ENCODE measurements at places on chromosomes 7 and 10.

- no peak for DNase-seq
Observed at GRCh38 chr7:36736090-36736898, 12.0 kb upstream of the AOAH start.

DNA sequence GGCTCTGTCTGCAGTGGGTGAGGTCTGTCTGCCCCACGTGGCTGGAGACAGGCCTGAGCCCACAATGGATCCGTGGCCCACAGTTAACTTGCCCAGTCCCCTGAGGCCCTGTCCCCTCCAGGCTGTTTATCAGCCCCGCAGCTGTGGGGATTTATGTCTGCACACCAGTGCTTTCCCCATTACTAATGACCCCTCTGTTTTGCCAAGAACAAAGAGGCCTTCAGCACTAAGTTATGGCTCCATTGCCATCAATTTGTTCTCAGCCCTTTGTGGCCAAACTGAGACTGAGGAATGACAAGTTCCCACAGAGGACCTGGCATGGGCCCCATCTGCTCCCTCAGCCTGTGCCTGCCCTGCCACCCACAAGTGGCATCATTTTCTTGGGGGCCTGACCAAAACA, 138.2 kb downstream of the C10orf105 start:
- no peak for DNase-seq

- DNase-seq: no peak
Observed at GRCh38 chr7:106968160-106968559, 76.3 kb upstream of the PRKAR2B start.

DNA sequence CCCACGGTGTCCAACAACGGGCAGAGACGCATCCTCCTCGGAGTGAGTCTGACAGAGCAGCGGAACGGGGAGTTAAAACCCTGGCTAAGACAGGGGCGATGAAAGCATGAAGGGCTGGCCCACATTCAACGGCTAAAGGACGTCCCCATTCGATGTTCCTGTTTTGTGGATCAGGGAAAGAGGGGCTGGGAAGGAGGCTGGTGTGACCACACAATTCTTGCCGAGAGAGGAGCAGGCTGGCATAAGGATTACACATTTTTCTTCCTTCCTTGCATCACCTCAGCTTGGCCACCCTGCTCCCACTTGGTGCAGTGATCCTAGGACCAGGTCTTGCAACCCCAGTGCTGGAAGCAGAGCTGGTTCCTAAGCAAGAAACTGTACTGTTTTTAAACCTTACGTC, 67.7 kb downstream of the GNA12 start:
- DNase-seq: no peak

DNA sequence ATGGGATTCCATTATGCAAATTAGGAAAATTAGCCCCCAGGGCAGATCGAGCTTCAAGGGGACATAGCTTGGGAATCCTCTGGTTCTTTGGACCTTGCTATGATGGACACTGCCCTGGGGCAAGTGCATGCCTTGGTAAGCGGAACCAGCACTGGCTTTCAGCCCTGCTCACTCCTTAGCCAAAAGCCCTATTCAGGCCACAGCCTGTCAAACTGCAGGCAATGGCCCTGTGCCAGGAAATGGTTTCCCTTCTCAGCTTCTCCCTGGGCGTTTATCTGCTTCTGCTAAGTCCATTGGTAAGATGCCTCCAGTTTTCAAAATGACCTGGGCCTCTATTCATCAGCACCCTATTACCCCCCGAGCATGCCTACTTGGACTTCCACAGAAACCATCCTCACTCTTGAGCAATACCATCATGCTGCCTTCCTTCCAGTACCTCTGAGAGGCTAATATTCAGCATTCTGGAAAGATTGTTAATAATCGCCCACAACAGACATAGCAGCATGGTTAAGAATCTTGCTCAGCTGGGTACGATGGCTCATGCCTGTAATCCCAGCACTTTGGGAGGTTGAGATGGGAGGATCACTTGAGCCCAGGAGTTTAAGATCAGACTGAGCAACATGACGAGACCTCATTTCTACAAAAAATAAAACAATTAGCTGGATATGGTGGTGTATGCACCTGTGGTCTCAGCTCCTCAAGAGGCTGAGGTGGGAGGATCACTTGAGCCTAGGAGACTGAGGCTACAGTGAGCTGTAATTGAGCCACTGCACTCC, 918.6 kb upstream of the AUTS2 start:
- no peak for DNase-seq

- no peak for DNase-seq
Observed at GRCh38 chr10:118590334-118590733, 5.1 kb downstream of the PRLHR start.

DNA sequence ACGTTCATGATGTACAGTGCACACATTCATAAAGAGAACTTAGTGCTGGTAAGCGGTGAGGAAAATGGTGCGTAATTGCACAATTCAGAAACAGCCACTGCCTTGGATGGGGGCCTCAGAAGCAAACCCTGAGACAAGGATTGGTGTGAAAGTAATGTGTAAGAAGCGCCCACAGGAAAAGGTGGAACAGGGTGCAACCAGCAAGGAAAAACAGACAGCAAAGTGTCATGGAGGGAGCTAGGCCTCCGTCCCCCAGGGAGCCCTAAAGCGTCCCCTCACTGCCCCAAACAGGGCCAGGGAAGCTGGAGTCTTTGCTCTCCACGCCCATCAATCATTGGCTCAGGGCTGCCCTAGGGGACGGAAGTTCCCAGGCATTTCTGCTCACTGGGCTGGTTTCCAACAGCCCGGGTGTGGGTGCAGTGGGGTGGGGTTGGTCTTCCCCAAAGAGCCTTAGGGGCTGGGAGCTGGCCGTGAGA, 9.6 kb upstream of the C10orf105 start:
- DNase-seq: no peak

DNA sequence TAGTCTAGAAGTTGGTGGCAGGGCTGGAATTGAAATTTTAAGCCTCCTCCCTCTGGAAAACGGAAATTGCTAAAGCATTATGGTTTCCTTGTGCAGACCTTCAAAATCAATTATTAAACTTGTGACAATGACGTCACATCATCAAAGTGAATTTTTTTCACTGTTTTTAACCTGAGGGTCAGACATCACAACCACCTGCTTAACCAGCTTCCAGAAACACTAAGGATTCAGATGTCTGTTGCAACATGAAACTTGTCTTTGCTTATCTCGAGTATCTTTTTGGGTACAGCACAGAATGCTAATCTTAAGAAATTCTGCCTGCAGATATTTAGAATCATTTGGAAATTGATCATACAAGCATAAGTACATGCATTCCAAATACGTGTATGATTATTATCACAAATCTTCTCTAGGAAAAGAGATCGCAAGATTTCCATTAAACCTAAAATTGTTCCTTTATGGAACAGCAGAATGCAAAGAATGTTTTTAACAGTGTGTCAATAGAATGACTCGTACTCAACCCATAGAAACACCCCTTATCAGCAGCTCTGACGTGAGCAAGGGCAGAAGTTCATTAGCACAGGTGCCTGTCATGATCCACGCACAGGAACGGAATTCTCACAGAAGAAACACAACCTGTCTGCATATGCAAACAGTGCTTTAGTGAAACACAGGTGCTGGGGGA, 4.1 kb upstream of the GTPBP4 start:
- DNase-seq: no peak

DNA sequence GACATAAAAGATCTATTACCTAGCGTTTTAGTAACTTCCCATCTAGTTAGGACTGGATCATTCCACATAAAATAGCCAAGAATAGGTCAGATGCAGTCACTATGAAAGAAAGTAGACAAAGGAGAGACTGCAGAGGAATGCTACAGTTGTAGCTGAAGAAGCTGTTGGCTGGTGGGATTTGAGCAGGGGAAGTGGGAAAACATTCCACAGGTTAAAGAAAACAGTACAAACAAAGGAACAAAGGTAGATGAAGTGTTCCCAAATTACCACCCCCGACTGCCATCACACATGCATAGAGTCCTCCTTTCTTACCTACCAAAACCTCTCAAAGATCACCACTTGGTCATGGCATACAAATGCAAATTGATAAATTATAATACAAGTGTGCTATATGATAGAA, 41.8 kb downstream of the DLD start:
- DNase-seq: no peak

GRCh38 chr10:78420946-78421735, 387.5 kb downstream of the RPS24 start:
- DNase-seq: no peak

DNA sequence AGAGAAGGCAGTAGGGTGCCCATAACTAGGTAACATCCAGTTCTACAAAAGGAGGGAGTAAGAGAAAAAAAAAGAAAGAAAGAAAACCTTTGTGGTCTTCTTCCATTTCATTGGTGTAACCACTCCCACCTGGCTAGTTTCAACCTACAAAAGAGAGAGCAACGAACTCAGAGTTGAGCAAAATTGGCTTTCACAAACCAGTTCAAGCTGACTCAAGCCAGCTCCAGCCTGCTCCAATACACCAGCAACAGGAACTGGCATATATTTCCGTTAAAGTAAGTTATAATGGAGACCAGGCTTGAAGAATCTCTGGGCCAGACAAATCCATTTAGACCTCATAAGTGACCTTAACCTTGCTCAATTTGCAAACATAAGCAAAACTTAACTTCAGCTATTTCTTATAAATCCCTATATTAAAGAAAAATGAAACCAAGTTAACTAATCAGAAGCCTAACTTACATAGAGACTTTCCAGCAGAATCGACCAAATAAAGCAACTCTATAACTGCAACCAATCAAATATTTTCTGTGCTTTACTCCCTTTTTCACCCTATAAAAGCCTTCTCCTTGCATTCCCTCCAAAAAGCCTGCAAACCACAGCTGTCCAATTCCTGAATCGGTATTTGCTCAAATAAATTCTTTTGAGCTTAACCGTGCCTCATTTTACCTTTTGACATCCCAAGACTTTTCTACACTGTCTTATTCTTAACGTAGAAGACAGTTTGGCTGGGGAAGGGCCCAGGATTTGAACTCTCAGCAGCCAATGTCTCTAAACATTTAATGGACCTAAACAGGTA, 10.1 kb downstream of the ANKRD22 start:
- no peak for DNase-seq

DNA sequence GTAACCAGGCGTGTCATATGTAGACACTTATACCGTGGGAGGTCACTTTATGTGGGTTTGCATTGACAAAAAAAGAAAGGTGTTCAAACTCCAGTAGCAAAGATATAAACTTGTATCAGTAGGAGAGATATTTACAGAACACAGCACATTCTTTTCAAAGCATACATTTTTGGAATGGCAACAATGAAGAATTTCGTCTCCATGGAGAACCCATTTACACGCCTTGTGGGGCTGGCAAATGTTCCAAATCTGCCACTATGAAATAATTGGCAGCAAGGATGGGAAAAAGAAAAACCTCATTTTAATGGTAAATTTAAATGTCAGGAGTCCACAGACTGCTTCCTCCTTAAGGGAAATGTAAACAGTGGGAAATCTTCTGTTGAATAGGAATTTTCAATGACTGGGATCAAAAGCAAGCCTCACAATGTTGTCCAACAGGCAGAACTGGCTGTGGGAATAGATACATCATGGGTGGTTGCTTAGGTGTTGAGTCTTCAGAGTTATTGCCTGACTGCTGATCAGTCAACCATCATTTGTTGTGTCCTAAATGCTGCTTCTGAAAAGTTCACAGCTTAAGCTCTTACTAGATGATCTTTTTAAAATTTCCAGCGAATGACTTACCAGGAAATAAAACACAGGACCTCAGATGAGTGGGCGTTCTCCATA, 256.6 kb upstream of the SEMA3C start:
- no peak for DNase-seq

DNA sequence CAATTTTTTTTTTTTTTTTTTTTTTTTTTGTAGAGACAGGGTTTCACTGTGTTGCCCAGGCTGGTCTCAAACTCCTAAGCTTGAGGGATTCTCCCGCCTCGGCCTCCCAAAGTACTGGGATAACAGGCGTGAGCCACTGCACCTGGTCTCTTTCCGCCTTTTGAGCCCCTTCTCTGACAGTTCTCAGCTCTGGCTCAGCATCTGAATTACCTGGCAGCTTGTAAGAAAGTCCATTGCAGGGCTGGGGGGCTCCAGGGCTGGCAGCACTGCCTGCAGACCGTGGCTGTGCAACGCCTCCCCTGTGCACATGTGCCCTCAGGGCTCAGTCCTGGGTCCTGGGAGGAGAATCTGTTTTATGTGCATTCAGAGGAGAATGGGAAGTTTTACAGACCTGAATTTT, 37.6 kb downstream of the VWA2 start:
- no peak for DNase-seq

DNA sequence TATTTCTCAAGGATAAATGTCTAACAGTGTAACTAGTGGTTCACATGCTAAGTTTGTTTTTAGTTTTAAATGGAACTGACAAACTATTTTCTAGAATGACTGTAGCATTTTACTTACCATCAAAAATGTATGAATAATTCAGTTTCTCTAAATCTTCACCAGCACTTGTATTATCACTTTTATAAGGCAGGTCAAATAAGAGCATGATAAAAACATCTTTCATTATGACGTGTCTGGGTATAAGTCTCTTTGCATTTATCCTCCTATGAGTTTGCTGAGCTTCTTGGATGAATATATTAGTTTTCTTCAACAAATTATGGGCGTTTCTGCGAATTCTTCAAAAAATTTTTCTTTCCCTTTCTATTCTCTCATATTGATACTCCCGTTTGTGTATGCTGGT, 19.9 kb downstream of the ZNF33B start:
- no peak for DNase-seq

DNA sequence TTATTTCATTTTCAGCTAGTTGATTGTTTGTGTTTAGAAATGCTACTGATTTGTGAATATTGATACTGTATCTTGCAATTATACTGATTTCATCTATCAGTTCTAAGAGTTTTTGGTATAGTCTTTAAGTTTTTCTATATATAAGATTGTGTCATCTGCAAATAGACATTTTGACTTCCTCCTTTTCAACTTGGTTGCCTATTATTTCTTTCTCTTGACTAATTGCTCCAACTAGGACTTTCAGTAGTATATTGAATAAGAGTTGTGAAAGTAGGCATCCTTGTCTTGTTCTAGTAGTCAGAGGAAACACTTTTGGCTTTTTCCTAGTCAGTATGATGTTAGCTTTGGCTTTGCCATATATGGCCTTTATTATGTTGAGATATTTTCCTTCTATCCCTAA, 20.4 kb downstream of the PHTF2 start:
- DNase-seq: no peak

DNA sequence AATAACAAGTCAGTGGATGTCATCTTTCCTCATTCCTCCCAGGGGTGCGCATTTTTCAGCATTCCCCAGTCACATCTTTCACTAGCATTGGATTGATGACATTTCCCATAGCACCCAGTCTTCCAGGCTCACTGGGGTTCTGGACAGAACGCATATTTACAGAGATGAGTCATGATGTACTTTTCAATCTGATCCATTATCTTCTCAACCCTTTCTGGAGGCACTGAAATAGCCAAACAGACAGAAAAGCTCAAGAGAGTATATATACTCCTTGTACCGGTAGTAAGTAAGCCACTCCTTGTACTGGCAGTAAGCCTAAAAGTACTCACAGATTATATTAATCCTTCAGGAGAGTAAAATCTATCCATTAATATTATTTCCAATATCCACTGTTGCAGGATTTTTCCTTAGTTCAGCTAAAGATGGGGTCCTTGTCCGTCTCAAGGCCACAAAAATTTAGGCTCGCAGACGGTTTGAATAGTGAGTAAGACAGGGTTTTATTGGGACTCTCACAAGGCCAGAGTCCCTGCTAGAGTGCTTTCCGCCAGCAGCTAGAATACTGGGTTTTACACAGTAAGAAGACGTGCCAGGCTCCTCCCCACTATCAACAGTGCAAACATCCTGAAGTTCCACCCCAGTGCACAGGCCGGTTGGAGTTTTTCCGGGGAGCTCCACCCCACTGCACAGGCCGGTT, 60.8 kb downstream of the MDH2 start:
- no peak for DNase-seq

GRCh38 chr10:94383530-94383929, 18.8 kb upstream of the TBC1D12 start:
- no peak for DNase-seq
